Endothelial cell (in vitro differentiated cells): ENCODE measurements at places on chromosomes 4 and X. TPM values are rescaled to one million over a fixed set of nuclear protein-coding genes. Genes with fewer than 3 reads are reported as not detected.

The RTL3 gene
- total RNA-seq: not detected

The TMEM165 gene
- 197 TPM for total RNA-seq

The CSAG2 gene
- not detected for total RNA-seq

The ATOH1 gene
- not detected for total RNA-seq

The NEIL3 gene
- total RNA-seq: 1.7 TPM

The CCSER1 gene
- 3.0 TPM for total RNA-seq

The SRPX2 gene
- total RNA-seq: 1.1 TPM

The LANCL3 gene
- 0.46 TPM for total RNA-seq

DNA sequence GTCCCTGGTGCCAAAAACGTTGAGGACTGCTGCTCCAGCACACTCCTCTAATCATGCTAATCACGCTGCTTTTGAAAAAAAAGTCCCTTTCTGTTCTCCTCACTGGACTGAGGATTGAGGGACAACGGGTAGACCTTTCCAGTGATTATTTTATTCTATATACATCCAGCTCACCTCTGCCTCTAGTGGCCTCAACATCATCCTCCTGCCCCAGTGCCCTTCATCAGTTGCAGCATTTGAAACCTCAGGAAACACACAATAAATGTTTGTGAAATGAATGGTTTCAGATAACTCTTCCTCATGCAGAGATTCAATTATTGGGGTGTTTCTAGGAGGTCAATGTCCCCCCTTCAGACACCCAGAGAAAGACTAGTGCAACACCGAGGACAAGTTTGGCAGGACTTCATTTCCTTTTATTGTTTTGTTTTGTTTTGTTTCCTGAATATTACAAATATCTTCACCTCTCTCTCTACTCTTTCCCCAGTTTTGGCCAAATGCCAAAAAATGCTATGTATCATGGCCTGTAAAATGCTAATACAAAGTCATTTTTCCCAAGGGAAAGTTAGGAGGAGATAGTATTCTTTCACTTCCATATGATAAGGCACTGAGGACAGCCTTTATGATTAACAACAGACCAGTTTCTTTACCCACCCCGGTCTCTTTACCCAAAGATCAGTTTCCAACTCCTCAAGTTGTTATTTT, 460.1 kb upstream of the SLIT2 start:
- no peak for DNase-seq

GRCh38 chrX:70477734-70478075, 33.1 kb downstream of the DLG3 start:
- no peak for DNase-seq

- no peak for DNase-seq
Observed at GRCh38 chr4:100017637-100018310, 67.7 kb upstream of the H2AZ1 start.

DNA sequence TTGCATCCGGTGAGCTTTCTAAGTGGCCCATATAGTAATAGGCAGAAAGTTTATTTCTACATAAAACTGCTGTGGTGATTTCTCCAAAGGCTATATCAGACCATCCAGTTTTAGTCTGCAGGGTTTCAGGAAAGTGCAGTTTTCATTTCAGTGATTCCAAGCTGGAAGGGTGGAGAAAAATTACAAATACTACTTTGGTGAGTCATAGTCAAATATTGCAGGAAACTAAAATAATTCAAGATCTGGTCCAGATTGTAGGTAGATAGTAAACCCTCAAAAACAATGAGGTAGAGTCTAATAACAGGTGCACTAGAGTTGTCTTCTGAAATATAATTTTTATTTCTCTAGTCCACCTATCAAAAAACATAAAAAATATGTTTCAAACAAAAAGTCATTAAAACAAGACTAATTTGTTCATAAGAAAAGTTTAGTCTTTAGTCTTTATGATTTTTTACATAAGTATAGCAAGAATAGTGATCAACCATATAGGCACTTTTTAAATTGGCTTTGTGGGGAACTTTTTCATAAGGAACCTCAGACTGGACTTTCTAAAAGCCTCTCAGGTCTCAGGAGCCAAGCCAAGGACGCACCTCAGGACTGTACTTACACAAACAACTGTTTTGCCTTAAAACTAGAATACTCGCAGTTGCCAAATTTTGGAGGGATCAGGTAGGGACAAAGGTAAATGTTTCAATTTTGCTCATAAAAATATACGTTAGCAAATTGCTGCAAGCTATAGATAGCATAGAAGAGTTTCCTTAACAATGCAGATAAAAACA, 101.8 kb upstream of the TLR3 start:
- no peak for DNase-seq

DNA sequence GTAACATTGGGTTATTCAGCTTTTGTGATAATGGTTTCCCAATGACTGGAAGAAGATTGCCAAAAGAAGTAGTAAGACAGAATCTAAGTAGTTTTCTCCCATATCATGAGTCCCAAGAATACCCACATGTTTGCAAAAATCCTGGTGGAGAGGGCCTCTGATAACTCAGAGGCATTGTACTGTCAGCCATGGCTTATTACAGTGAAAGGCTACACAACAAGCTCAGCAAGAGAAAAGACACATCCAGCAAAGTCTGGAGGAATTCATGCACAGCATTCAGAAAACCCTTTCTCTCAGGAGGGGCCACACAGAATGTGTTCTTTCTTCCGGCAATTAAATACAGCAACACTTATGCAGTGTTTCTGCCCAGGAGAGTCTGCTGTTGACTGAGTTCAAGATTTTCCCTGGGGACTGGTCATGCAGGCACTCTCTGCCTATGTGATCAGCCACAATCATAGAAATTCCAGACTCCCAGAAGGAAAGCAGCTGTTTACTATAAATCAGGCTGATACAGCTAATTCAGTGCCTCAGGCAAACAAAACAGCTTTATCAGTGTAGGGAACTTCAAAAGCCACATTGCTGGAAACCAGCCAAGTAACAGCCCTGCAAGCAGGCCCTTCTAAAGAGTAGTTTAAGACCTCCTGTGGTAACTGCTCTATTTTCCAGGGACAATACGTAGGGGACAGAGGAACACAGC, 937.1 kb downstream of the CCSER1 start:
- peak; percentile 6 for DNase-seq

DNA sequence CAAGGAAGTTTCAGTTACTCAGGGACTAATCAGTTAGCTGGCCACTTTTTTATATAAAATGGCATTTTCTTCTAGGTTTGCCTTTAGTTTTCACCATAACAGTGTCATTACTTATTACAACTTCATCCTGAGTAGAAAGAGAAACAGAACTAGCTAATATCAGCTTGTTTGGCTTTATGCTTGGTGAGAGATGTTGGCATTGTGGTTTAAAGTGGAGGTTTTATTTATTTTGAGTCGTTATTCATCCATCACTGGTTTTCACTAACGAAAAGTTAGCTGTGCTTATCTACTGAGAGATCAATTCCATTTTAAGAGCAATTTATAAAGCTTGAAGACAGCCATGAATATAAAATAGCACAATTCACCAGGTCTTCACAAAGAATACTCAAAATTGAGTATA, 714.5 kb downstream of the GRID2 start:
- DNase-seq: no peak

DNA sequence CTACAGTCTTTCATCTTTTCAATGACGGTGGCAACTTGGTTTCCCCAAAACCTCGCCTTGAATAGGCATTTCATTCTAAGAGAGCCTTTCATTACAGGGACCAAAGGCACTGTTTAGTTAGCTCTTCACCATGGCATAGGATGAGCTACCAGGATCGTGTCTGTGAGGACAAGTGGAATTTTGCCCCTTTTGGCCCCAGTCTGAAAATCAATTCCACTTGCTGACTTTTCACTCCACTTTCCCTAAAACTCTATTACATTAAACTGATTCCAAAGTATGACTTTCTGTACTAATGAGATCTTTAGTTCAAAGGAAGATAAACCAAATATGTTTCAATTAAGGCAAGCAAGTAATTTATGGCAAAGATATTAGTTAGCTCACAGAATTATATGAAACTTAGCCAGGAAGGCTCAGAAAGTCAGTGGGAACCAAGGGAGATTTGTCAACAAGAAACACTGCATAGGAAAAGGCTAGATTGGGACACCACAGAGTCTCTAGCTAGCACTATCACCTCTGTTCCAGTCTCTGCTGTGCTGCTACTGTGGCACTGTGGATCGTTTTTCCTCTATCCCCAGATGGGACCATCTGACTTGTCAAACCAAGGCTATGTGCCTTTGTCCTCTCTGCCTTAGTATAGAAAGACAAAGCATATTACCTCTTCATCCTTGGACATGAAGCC, 145.6 kb downstream of the SLC7A11 start:
- no peak for DNase-seq

- no peak for DNase-seq
Observed at GRCh38 chr4:141195095-141195707, 25.5 kb upstream of the ZNF330 start.

DNA sequence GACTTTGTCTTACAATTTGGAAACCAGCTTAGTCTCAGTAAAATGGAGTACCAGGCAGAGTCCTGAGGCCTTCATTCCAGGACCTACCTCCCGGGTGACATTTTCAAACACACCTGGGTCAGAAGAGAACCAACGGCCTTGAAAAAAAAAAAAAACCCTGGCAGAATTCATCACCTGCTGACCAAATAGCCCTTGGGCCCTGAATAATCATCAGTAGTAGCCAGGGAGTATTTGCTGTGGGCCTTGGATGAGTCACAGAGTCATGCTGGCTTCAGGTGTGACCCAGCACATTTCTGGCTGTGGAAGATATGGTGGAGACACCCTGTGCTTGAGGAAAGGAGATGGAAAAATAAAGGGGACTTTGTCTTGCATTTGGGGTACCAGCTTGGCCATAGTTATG, 92.2 kb downstream of the LPAR4 start:
- DNase-seq: no peak
